ENCODE measurements at places on chromosomes 2 and 18.

DNA sequence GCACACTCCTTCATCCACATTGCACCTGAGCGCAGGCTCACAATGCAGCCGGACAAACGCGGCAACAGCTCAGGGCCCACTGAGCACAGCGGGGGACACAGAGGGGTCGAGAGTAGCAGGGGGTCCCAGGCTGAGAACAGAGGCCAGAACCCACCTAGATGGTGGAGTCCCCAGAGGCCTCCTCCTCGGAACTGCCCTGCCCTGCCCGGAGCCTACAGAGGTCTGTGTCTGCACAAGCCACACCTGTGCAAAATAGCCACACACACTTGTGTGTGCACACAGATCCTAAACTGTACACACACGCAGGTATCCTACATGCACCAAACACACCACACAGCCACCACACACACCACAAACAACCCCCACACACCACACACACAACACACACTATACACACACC, 72.8 kb downstream of the TMEM18 start:
- no peak for DNase-seq

GRCh38 chr18:35522130-35522959, 24.6 kb upstream of the INO80C start:
- no peak for DNase-seq

DNA sequence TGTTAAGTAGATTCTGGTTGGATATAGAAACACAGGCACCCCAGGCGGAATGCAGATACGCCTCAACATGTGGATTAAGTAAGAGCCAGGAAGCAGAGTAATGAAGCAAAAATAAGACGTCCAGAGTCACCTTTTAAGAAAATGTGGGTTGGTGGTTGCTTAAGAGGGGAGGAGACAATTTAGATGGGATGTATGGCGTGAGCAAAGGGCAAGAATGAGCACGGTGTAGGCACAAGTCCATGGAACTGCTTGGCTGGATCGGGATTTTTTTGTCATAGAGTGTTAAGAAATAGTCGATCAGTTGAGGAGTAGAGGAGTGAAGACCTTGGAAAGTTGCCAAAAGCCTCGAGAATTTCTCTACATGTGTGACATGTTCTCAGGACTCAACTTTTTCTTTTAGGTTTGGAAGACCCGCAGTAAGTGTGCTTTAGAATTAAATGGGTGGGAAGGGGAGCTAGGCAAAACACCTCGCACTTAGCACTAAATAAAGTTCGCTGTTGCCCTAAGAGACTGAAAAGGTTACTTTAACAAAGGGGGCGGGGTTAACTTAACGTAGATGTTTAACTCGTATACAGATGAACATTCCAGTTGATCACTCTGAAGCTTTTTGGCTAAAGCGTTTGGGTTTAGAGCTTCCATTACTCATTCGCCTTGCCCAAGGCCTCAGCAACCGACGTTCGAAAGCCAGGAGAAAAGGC, 716 bp upstream of the SLC39A10 start:
- no peak for DNase-seq

GRCh38 chr2:1205853-1206252, 207.4 kb upstream of the TPO start:
- no peak for DNase-seq

GRCh38 chr2:27708666-27709065, 45.0 kb downstream of the SLC4A1AP start:
- no peak for DNase-seq

GRCh38 chr2:170928824-170929685, at the start of gene GORASP2:
GORASP2 (plus strand) TSS chr2:170929253; CDS start chr2:170929341, 88 bp downstream.
- peak; percentile 88 for DNase-seq

- DNase-seq: no peak
These were observed 248.5 kb upstream of the ID2 start for GRCh38 chr2:8433390-8433789.

- DNase-seq: no peak
These were observed 34.7 kb upstream of the RMND5A start for GRCh38 chr2:86685351-86685750.

GRCh38 chr2:231053846-231054245, 2.8 kb upstream of the PSMD1 start:
- DNase-seq: no peak

GRCh38 chr2:101762451-101763171, 65.1 kb downstream of the MAP4K4 start:
- DNase-seq: no peak

DNA sequence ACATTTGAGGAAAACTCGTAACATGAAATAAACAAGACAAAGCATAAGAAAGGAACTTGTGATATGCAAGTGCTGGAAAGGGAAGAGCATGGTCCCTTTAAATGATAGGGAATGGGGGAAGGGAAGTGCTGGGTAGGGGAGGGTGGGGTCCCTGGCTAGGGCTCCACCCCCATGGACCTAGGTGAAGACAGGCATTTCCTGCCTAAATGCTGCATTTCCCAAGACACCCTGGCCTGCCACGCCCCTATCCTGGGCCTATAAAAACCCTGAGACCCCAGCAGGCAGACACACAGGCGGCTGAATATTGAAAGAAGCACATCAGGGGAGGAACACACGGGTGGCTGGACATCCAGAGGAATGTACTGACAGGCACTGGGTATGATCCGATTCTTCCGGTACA, 499.9 kb downstream of the ZEB2 start:
- no peak for DNase-seq

- no peak for DNase-seq
These were observed 141.4 kb upstream of the LTBP1 start for GRCh38 chr2:32805104-32806095.

All from GM19239 (cell line).